Activated T-helper 9 cell treated with anti-CD3 and anti-CD28 coated beads, Interleukin-2, amount 50 U/mL, for 16 hours (primary cell): ENCODE measurements at places on chromosomes 1 and 21.

DNA sequence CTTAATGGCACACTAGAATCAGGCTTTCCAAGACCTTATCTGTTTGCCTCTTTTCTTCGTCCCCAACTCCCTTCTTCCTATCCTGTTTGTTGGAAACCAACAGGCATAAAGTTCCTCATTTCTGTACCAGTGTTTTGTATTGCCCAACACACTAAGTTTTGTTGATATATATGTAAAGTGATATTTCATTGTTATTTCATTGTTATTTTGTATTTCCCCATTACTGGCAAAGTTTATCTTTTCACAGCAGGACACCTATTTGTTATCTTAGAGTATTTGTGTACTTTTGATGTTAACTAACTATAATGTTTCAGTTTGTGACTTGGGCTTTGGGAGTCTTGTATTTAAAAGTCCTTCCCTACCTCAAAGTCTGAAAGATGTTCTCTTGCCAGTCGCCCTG is 27.1 kb downstream of the FAM20B start:
- DNase-seq: no peak

- no peak for DNase-seq
Measured at GRCh38 chr21:38265166-38265565, 8.4 kb downstream of the KCNJ15 start.

- DNase-seq: no peak
Measured at GRCh38 chr1:85933961-85934360, 222.6 kb downstream of the COL24A1 start.

GRCh38 chr1:220291580-220291979 is 19.3 kb upstream of the RAB3GAP2 start:
- no peak for DNase-seq

GRCh38 chr1:84069236-84069845 is 70.4 kb upstream of the TTLL7 start:
- no peak for DNase-seq

- no peak for DNase-seq
Measured at GRCh38 chr1:1299686-1300351, 7.9 kb downstream of the ACAP3 start.

DNA sequence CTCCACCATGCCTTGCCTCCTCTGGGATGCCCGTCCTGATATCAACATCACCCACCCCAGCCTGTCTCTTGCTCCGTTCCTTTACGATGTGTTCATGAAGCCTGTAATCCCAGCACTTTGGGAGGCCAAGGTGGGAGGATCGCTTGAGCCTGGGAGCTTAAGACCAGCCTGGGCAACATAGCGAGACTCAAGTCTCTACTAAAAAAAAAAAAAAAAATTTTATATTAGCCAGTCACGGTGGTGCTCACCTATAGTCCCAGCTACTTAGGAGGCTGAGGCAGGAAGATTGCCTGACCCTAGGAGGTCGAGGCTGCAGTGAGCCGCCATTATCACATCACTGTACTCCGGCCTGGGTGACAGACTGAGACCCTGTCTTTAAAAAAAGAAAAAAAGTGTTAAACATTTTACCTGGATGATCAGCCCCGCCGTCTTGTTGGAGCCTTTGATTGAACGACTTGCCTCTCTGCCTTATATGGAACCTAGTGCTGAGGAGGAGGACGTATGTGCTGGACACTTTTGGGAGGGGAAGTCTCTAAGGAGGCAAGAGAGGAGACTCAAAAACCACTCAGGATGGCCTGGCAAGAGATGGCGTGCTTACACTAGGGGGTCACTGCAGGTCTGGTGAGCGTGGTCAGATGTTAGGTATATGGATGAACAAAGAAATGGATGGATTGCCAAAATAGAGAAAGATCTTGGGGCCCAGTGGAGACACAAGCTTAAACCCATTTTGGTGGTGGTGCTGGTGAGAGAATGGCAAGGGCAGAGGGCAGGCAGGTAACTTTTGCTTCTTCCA is 80.5 kb upstream of the IFFO2 start:
- no peak for DNase-seq

GRCh38 chr1:79004916-79005315 is 1.6 kb downstream of the ADGRL4 start:
- DNase-seq: no peak

GRCh38 chr1:164991763-164992314 is 364.7 kb downstream of the LMX1A start:
- DNase-seq: no peak

GRCh38 chr1:57770772-57771171 is 346.9 kb upstream of the DAB1 start:
- DNase-seq: no peak

DNA sequence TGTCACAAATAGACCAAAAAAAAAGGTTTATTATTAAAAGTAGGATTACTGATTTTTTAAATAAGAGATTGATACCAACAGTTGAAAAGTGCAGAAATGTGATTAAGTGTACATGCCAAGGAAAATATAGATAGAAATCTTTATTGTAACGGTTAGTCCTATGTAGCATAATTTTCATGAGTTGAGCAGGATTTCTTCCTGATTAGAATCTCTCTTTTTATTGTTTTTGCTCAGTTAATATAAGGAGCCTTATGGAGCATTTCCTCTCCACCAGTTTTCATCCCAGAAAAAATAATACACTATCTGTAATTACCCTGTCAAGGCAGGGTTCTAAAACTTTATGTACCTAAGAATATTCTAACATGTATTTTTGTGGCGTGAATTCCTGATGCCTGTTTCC is 23.4 kb downstream of the CAPZA1 start:
- no peak for DNase-seq

GRCh38 chr1:98157524-98158313 is 236.9 kb upstream of the DPYD start:
- no peak for DNase-seq

DNA sequence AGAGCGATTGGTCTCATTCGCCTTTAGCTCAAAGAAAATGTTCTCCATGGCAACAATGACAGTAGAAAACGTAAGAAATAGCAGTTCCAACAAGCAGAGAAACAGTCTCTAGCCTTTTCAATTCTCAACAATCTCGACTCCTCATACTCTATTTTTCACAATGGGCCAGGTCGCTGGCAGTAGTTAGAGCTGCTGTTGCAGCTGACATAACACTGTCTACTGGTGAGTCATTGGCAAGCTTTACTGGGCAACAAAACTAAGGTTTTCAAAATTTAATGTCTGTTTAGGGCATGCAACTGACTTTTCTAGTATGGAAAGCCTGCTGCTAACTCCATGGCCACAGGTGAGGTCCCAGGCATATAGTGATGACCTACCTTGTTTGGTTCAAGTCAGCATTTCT is 221.1 kb upstream of the KAZN start:
- no peak for DNase-seq

- no peak for DNase-seq
Measured at GRCh38 chr1:166914111-166914510, 38.0 kb upstream of the TADA1 start.

- no peak for DNase-seq
Measured at GRCh38 chr21:35216996-35217395, 167.9 kb upstream of the RUNX1 start.

DNA sequence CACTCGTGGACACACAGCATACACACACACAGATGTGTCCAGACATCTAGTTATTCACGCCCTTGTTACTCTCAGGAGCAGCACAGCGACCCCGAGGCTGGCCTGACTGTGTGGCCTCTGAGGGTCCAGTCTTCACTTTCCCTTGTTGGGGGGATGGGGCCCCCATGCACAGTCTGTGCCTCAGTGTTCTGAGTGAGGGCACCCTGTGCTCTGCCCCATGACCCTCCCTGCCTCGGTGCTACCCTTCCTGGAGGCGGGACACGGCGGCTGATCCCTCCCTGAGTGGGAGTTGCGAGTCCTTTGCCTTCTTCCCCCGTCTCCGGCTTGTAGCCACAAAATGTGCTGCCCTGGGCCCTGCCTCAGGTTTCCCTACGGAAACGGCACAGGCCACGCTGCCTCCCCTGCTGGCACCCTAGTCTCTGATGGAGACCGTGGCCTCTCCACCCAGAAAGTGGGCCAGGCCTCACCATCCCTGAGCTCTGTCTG is 8.6 kb downstream of the CSTB start:
- no peak for DNase-seq

GRCh38 chr1:207804721-207805468 is 53.0 kb downstream of the CD46 start:
- DNase-seq: no peak

- DNase-seq: no peak
Measured at GRCh38 chr1:102967786-102968185, 140.5 kb downstream of the COL11A1 start.

DNA sequence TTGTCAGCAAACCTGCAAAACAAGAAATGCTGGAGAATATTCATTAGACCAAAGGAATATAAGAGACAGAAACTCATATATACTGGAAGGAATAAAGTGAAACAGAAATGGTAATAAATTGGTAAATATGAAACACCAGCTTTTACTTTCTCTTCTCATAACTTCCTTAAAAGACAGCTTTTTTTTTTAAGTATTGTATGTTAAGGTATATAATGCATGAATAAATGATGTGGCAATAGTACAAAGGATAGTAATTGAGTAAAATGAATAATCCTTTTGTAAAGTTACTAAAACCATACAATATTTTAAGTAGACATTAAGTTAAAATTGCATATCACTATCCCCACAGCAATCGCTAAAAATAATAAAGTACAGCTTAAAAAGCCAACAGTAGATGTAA is 64.8 kb downstream of the TRIM33 start:
- no peak for DNase-seq

DNA sequence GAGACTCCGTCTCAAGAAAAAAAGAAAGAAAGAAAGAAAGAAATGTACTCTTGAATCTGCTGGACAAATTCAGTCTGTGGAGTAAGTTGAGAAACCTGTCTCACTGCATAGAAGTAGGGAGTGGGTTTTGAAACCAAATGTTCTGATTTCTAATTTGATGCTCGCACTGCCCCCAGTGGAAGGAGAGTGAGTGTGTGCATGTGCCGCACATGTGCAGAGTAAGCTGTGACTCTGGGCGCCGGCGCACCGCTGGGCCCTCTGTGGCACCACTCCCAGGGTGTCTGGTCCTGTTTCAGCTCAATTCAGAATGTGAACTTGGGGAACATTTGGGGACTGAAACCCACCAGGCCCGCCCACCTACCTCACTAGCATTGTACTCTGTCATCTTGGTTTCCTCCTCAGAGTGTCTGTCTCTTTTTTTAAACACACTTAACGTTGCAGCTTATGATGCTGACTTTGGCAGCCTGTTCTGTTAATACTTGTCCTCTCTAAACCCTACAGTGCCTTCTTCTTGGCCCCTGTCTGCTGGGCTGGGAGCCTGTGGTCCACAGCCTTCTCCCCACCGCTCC is 104.6 kb downstream of the CACNA1E start:
- DNase-seq: no peak

- no peak for DNase-seq
Measured at GRCh38 chr21:36701756-36702621, 3.1 kb downstream of the SIM2 start.

- DNase-seq: no peak
Measured at GRCh38 chr21:38811257-38811656, 5.5 kb downstream of the ETS2 start.

GRCh38 chr1:213244664-213245091 is 193.6 kb downstream of the RPS6KC1 start:
- DNase-seq: no peak
